ENCODE measurements at places on chromosomes 6 and 20. TPM values are rescaled to one million over a fixed set of nuclear protein-coding genes. Genes with fewer than 3 reads are reported as not detected.

SOBP gene
- 0.24 TPM for total RNA-seq

GNAS-AS1 gene
- 1.3 TPM for total RNA-seq

TP53TG5 gene
- total RNA-seq, result 0.24 TPM

GRCh38 chr6:3085074-3085473 lies 16.8 kb downstream of the RIPK1 start:
- peaks cover 6% of the 10 kb centered on the region for H3K4me1 ChIP-seq
- no peak overlapping the region for H3K4me3 ChIP-seq
- peaks cover 50% of the 10 kb centered on the region for H3K36me3 ChIP-seq
- DNase-seq, result no peak

- H3K4me1 ChIP-seq, result peaks cover 91% of the 10 kb centered on the region
- peak; percentile 58 for DNase-seq
- H3K36me3 ChIP-seq, result peaks cover 46% of the 10 kb centered on the region
- H3K27ac ChIP-seq, result peak overlapping the region; percentile 88
- H3K27me3 ChIP-seq, result no peaks in the 10 kb centered on the region
- H3K4me3 ChIP-seq, result peak overlapping the region; percentile 48
Observed at GRCh38 chr6:111810294-111811131, 62.7 kb downstream of the FYN start.

DNA sequence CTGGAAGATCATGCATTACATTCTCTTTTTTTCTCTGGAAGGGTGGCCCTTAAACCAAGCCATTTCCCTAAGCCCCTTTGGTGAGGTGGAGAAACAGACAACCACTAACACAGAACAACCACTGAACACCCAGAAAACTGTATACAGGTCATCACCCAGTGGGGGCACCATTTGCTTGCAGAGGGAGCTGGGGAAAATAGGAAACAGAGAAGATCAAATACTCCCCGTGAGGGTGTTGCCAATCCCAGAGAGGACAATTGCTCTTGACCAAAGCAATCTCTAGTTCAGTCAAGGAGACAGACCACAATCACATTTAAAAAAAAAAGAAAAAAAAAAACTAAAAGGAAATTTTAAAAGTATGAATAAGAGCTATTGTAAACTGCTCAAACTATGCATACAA lies 865 bp upstream of the DAAM2 start:
- H3K27me3 ChIP-seq, result peaks cover 40% of the 10 kb centered on the region
- H3K4me3 ChIP-seq, result no peak overlapping the region
- no peaks in the 10 kb centered on the region for H3K36me3 ChIP-seq
- H3K4me1 ChIP-seq, result no peaks in the 10 kb centered on the region
- H3K27ac ChIP-seq, result no peak overlapping the region
- no peak for DNase-seq

GRCh38 chr6:63817492-63818050 lies 182.0 kb downstream of the PHF3 start:
- DNase-seq, result no peak
- H3K4me3 ChIP-seq, result no peak overlapping the region

GRCh38 chr20:18767676-18768075 lies 45.9 kb upstream of the SCP2D1 start:
- no peaks in the 10 kb centered on the region for H3K4me1 ChIP-seq
- no peak for DNase-seq
- H3K27me3 ChIP-seq, result no peaks in the 10 kb centered on the region
- no peak overlapping the region for H3K27ac ChIP-seq
- H3K4me3 ChIP-seq, result no peak overlapping the region

GRCh38 chr20:13546497-13547131 lies 92.1 kb downstream of the TASP1 start:
- no peaks in the 10 kb centered on the region for H3K27me3 ChIP-seq
- H3K4me3 ChIP-seq, result no peak overlapping the region
- H3K36me3 ChIP-seq, result peaks cover 1% of the 10 kb centered on the region
- H3K27ac ChIP-seq, result no peak overlapping the region
- H3K4me1 ChIP-seq, result peaks cover 2% of the 10 kb centered on the region
- DNase-seq, result peak; percentile 77

GRCh38 chr6:124028117-124028516 lies 224.5 kb downstream of the NKAIN2 start:
- no peak overlapping the region for H3K4me3 ChIP-seq
- no peaks in the 10 kb centered on the region for H3K4me1 ChIP-seq
- no peaks in the 10 kb centered on the region for H3K27me3 ChIP-seq

GRCh38 chr6:29071831-29072723 lies 15.0 kb downstream of the OR2B3 start:
- H3K27me3 ChIP-seq, result peaks cover 37% of the 10 kb centered on the region
- H3K36me3 ChIP-seq, result peaks cover 3% of the 10 kb centered on the region
- H3K27ac ChIP-seq, result no peak overlapping the region
- no peaks in the 10 kb centered on the region for H3K4me1 ChIP-seq

Data from activated CD4-positive, alpha-beta memory T cell treated with anti-CD3 and anti-CD28 coated beads for 36 hours (primary cell).